A172 (cell line): ENCODE measurements at places on chromosomes 16 and 17.

DNA sequence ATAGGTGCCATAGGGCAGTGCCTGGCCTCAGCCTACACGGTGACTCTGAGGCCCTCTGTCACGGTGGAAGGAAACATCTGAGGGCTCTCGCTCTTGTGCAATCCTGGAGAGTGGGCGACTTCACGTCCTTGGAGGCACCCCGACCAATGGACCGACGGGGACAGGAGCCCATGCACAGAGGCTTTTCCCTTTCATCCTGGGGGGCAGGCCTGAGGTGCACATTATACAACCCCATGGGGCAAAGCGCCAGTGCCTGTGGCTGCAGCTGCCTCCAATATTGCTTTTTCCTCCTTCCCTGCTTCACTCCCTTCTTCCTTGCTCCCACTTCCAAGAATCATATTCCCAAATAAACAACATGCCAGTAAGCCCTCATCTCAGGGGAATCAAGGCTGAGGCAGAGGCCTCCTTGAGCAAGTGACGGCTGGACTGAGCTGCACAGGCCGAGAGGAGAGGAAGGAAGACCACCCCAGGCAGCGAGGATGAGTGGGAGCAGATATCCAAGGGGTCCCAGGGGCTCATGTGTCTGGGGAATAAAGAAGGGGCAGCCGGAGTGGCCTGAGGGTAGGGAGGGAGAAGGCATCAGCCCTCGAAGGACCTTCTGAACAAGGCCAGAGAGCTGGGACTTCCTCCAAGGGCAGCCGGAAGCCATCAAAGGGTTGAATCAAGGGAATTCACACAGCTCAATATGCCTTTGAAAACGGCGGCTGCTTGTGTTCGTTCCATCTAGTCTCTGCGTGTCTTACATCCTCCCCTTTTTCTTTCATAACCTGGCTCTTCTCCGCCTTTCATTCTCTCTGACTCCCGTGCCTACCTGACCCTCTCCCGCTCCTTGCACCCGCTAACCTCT, 42.6 kb upstream of the RPL38 start:
- no peak for DNase-seq

GRCh38 chr17:61517265-61517664, 65.0 kb downstream of the TBX4 start:
- DNase-seq = no peak

DNA sequence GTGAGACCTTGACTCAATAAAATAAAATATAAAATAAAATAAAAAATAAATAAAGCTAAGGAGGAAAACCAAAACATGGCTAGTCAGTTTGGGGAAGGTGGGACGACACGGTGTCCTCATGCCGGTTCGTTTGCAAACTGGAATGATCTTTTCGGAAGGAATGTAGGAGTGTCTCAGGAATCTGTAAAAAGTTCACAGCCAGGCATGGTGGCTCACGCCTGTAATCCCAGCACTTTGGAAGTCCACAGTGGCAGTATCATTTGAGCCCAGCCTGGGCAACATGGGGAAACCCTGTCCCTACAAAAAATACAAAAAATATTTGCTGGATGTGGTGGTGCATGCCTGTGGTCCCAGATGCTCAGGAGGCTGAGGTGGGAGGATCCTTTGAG, 14.7 kb upstream of the RPTOR start:
- DNase-seq = no peak

- DNase-seq = no peak
These were observed 151.2 kb upstream of the AXIN2 start for GRCh38 chr17:65712383-65713267.

DNA sequence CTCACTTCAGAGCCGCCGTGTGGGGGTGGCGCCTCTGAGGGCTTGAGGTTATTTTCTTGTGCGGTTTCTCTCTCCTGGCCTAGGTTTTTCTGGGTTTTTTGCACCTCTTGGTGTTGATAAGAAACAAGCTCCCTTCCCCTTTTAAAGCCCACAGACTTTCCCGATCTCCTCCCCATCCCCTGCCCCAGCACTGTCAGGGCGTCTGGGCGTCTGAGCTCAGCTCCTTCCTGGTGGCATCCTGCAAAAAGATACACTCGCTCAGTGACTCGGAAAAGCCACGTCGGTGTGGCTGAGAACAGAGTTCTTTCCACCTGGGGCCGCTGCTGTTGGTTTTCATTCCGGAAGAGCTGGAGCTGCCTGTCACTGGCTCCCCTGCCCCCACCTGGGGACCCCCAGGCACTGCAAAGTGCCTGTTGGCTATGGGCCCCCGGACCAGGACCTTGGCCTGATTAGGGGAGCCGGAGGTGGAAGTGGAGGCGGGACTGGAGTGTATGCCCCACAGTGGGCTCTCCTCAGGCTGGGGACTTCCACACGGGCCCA, 14.5 kb downstream of the BAIAP2 start:
- DNase-seq = peak; percentile 46

DNA sequence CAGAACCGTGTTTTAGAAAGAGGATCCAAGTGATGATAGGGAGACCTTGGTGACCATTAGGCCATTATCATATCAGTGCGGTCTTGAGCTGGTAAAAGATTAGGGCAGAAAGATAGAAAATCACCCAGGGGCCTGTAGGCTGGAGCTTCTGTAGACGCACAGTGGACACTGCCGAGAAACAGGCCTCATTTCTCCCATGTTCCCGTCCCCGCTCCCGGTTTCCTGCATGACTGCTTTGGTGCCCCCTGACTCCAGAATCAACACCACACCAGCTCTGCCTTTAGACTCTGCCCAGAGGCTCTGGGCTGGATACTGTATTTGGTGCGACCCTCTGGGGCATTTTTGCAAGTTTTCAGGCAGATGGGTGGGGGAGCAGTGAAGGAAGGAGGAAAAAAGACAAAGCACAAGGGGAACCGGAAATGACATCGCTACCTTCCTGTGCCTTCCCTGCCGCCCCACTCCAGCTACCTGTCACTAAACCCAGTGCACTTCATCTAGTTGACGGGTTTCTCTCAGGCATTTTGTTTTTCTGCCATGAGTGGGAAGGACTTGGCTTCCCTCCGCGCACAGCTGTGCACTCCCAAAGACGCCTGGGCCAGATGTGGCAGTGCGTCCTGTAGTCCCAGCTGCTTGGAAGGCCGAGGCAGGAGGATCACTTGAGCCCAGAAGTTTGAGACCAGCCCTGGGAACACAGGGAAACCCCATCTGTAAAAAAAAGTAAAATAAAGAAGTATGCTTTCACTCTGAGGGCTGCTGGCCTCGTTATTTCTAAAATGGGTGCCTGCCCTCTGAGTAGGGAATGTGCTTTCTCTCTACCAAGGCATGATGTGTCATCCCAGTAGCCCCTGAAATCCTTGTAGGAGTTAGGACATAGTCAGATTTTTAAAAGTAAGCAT, 214.1 kb downstream of the RPTOR start:
- DNase-seq = no peak

GRCh38 chr17:80320496-80320895, 59.8 kb downstream of the RNF213 start:
- DNase-seq = no peak

GRCh38 chr17:77098884-77099545, 41.8 kb upstream of the SEC14L1 start:
- no peak for DNase-seq

DNA sequence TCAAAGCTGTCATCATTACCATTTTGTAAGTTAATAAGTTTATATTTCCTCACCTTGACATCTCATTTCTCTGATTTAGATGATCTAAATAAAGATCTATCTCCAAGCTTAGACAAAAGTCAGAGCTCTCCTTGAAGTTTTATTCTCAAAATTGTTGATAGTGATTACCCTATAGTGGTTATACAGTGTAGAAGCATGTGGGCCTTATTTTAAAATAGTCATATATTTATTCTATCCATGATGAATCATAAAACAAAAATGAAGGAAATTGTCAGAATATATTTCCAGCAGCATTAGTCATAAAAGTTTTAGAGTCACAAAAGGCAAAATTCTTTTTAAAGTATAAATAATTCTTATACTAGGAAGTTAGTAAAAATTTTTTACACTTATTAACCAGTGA, 49.0 kb downstream of the RHOT1 start:
- peak; percentile 47 for DNase-seq

- DNase-seq = peak; percentile 54
These were observed 38.9 kb upstream of the GHDC start for GRCh38 chr17:42233156-42233555.

DNA sequence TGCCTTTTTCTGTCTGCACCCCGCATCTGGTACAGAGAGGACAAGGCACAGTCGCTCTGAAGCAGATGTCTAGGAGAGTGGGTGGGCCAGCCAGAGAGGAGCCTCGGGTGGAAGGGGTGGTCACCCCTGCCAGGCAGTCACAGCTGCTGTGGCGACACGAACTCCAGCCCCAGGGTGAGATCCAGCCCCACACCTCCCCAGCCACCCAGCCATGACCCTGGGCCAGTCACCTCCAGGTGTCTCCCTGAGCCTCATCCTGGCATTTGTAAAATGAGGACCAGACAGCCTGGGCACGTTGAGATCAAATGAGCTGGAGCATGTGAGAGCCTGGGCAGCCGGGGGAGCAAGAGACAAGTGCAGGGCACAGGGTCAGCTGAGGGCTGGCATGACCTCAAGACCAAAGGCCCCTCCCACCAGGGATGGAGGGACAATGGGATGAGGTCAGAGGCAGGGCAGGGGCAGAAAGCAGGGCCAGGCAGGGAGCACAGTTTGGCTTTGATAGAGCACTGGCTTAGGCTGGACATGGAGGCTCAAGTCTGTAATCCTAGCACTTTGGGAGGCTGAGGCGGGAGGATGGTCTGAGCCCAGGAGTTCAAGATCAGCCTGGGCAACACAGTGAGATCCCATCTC, 7.7 kb downstream of the ADAM11 start:
- no peak for DNase-seq

GRCh38 chr16:9306753-9307152, 215.3 kb downstream of the HAPSTR1 start:
- no peak for DNase-seq

DNA sequence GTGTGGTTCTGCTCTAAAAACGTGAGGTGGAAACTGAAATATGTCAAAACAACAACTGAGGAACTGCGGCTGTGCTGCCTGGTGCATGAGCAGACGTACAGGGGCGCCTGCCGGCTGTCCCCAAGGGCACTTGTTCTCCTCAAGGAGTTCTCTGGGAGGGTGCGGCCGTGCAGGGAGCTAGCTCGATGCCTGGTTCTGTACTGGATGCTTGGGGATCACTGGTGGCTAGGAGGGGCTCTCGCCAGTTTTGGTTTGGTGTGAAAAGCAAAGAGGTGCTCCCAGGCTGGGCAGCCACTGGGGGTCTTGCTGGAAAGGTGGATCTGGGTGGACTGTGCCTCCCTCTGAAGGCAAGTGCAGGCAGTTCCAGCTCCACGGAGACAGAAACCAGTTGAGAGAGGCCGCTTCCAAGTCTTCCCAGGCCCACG, 41.9 kb upstream of the ATP2A3 start:
- DNase-seq = no peak

GRCh38 chr16:15440852-15441251, 6.5 kb downstream of the BMERB1 start:
- peak; percentile 58 for DNase-seq

DNA sequence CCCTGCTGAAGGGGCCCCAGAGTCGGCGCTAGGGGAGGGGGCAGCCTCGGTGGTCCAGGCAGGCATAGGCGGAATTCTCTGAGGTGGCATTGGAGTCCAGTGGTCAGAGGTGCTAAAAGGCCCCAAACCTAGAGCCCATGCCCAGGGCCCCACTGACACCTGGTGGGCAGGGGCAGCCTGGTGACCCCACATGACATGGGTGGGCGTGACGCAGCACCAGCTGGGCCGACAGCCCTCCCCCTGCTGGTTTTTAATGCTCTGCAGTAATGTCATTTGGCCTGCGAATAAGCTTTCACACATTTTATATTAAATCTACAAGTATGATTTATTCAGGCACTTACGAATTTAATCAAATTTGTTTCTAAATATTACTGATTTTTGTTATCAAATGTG, 2.1 kb upstream of the RNPS1 start:
- no peak for DNase-seq

DNA sequence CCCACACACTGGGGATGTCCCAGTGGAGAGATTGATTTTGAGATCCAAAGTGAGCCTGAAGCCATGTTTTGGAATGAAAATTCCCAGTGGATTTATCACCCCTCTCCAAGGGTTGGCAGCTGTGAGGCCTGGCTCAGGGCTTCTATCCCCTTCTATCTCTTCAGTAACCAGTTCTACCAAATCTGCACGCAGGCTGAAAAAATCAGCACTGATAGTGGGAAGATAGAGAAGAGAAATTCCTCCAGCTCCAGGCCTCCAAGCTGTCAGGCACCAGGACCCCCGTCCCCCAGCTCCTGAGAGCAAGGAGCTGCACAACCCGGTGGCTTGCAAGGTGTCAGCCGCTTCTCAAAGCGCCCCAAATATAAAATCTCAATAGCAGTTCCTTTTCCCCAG, 1.0 kb downstream of the FLOT2 start:
- DNase-seq = no peak

GRCh38 chr16:27320261-27321012, 6.7 kb downstream of the IL4R start:
- no peak for DNase-seq

GRCh38 chr17:74970395-74970794, 2.2 kb downstream of the HID1 start:
- no peak for DNase-seq

GRCh38 chr17:59616253-59616920, 3.3 kb upstream of the CLTC start:
- no peak for DNase-seq

DNA sequence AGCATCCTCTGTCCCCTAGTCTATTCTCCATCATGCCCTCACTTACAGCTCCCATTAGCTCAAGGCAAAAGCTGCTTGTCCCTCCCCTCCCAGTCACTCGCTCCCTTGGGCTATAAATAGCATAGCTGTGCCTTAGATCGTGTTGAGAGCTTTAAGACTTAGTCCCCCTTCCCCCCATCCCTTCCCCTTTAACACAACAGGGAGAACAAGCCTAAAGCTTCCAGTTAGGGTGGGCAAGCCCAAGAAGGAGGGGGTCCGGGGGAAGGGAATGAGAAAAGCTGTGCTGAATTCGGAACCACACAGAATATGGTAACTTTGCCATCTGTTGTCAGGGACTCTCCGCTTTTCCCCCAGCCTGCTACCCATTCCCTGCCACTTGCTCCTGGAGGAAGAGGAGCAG, 4.9 kb upstream of the HIGD1B start:
- DNase-seq = no peak
